Muscle of leg (tissue), 16 donors: ENCODE measurements at places on chromosomes 6 and 20.

- no peak for DNase-seq
These were observed 441.1 kb upstream of the ARID1B start for GRCh38 chr6:156336089-156336488.

GRCh38 chr20:8740265-8740664 lies 328.6 kb upstream of the PLCB4 start:
- DNase-seq = no peak

- no peak for DNase-seq
These were observed 1.2 kb downstream of the MAS1L start for GRCh38 chr6:29486577-29486976.

DNA sequence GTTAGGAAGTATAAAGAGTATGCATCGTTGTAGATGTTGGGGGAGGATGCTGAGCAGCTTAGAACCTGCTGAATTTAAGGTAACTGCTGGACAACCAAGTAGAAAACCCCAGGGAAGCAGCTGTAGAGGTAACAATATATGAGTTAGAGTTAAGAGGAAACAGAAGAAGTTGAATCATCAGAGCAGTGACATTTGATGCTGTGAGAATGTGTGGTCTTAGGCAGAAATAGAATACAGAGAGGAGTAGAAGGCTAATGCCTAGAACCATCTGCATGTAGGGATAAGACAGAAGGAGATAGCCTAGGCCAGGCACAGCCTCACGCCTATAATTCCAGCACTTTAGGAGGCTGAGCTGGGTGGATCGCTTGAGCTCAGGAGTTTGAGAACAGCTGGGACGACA lies 22.6 kb upstream of the DYNLRB1 start:
- no peak for DNase-seq

DNA sequence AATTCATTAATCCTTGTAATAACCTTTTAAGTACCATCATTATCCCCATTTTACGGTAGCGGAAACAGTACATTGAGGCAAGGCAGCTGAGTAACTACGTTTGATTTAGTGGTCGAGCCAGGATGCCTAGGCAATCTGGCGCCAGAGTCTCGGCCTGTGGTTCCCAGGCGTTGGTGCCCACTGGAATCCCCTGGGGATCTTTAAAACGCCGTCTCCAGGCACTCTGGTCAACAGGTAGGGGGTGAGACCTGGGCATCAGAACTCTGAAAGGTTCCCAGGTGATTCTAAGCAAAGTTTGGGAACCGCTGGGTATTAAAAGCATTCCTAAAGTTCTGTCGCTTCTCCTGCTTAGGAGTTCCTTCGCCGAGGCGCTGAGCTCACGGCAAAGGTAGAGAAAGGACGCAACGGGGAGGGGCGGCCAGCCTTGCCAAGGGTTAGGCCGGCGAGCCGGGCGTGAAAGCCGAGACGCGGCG lies 939 bp downstream of the DTNBP1 start:
- DNase-seq = no peak

- DNase-seq = peak; percentile 27
These were observed 95.3 kb upstream of the MAN1A1 start for GRCh38 chr6:119444642-119445557.
